ENCODE measurements at places on chromosomes 4 and X.

GRCh38 chr4:135065366-135065765 is 863.8 kb upstream of the PABPC4L start:
- DNase-seq, result no peak

GRCh38 chrX:123626962-123627361 is 105.9 kb downstream of the THOC2 start:
- no peak for DNase-seq

GRCh38 chr4:102447413-102447812 is 53.7 kb upstream of the NFKB1 start:
- DNase-seq, result no peak

GRCh38 chrX:42398967-42399631 is 378.9 kb downstream of the PPP1R2C start:
- no peak for DNase-seq

DNA sequence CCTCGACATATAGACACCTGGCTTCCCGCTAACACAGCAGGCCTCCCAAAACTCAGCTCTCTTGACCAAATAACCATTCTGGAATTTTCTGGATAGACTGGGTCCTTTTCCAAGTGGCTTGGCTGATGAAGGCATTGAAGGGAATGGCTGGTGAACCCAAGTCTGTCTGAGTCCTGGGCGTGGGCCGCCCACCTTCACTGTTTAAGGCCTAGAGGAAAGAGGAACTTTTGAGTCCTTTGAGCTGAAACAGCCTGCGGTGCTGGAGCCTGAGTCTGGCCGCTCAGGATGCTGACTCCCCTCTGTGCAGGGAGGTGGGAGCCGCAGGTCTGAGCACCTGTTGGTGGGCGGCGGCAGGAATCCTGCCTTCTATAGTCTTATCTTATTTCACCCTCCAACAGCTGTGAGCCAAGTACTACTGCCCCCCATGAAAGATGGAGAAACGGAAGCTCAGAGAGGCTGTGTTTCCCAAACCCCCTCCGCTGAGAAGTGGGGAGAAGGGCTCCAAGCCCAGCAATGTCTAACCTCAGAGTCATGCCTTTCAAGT is 23.4 kb downstream of the ACOX3 start:
- no peak for DNase-seq

- DNase-seq, result no peak
Measured at GRCh38 chrX:9456250-9457074, 8.4 kb upstream of the TBL1X start.

GRCh38 chr4:4269856-4270255 is 20.1 kb downstream of the LYAR start:
- DNase-seq, result no peak

- no peak for DNase-seq
Measured at GRCh38 chr4:134465417-134465816, 263.8 kb upstream of the PABPC4L start.

- no peak for DNase-seq
Measured at GRCh38 chr4:99612704-99613103, 38.1 kb downstream of the MTTP start.

DNA sequence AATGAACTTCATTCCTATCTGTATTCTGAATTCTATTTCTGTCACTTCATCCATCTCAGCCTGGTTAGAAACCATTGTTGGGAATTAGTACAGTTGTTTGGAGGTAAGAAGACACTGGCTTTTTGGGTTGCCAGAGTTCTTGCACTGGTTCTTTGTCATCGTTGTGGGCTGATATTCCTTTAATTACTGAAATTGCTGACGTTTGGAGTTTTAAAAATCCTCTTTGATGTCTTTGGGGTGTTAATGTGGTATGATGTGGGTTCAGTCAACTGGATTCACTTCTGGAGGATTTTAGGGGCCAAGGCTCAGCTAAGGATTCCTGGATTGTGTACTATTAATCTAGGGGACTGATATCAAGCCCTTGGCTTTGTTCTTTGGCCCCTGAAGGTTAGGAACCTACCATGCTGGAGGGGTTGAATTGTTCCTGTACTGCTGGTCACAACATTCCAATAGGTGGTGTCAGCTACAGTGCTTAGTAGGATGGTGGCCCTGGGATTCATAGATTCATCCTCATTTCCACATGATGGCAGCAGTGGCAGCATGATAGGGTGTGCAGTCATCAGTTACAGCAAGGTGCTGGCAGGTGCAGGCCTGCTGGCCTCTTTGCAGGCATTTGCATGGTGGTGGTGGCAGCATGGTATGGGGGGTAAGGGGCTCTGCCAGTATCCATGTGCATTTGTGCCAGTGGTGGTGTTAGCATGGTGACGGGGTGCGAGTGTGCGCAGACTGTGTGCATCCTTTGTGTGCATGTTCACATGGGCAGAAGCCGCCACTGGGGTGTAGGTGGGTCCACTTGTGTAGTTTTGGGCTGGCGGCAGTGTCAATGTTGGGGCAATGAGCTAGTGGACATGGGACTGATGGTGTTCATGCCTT is 301.3 kb downstream of the TEX13C start:
- no peak for DNase-seq
